Activated naive CD4-positive, alpha-beta T cell treated with anti-CD3 and anti-CD28 coated beads, Interleukin-2, amount 10 ng/mL, durations not matched to agents 7 days and 5 days (primary cell): ENCODE measurements at places on chromosomes 5 and 9.

GRCh38 chr5:102853680-102854079, 98.6 kb downstream of the PAM start:
- no peak for DNase-seq

GRCh38 chr9:92616199-92616641, 53.7 kb downstream of the IPPK start:
- DNase-seq: no peak

DNA sequence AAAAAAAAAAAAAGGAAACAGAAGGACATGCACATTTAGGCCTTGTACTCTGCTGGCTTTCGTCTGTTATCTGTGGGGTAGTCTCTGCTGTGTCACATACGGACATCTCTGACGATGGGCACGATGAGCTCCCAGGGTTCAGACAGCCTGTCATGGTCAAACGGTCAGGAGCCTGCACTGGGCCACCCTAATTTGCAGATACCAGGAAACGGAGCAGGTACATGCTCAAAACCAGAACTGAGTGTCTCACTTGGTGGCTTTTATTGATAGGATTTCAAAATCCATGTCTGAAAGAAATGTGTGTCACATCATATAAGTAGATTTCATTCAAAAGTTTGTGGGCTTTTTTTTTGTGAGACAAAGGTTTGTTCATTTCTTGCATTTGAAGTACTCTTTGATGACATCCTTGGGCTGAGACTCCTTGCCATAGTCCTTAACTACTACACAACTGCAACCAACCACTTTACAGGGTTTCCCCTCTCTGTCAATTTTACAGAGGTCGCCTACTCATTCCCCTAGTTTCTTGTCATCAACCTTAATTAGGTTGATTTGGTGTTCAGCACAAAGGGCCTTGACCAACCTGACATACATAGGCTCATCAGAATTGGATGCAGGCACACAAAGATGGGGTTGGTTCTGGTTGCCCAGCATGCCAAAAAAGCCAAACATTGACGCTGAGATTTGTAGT, 9.0 kb downstream of the CKMT2 start:
- DNase-seq: no peak

- no peak for DNase-seq
Observed at GRCh38 chr5:67263656-67264408, 67.2 kb upstream of the CD180 start.

GRCh38 chr5:129358069-129358468, 102.0 kb upstream of the ADAMTS19 start:
- no peak for DNase-seq

DNA sequence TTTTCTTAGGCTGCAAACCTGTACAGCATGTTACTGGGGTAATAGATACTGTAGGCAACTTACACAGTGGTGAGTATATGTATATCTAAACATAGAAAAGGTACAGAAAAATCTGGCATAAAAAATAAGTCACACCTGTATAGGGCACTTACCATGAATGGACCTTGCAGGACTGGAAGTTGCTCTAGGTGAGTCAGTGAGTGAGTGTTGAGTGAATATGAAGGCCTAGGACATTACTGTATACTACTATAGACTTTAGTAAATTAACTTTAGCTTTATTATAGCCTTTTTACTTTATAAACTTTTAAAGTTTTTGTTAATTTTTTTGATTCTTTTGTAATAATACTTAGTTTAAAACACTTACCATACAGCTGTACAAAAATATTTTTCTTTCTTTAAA, 51.3 kb downstream of the DENND4C start:
- DNase-seq: no peak

DNA sequence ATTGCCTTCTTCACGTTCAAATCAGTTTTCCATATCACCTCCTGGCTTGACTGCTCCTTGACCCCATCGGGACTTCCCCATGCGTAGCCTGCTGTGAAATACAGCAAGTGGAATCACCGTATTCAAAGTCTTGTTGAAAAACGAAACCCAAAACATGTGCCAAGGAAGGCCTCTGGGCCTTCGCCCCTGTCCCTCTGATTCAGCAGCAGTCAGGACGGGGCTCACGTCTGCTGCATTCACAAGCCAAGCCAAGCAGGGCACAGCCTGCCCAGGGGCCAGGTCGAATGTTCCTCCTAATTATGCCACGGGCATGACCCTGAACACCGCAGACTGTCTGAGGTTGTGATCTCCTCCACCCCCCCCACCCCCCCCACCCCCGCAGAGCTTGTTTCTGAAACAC, 960 bp upstream of the CTNND2 start:
- DNase-seq: no peak

GRCh38 chr5:96327722-96328121, 105.3 kb downstream of the PCSK1 start:
- no peak for DNase-seq

GRCh38 chr5:10797261-10797660, 36.2 kb upstream of the DAP start:
- DNase-seq: no peak

GRCh38 chr5:169778622-169779596, 141.8 kb downstream of the DOCK2 start:
- no peak for DNase-seq

GRCh38 chr5:149037817-149038216, 25.0 kb downstream of the SH3TC2 start:
- no peak for DNase-seq

GRCh38 chr9:6152788-6153187, 62.8 kb upstream of the IL33 start:
- DNase-seq: no peak

GRCh38 chr9:93644397-93645088, 68.2 kb downstream of the PHF2 start:
- peak; percentile 5 for DNase-seq

GRCh38 chr5:6757414-6757969, 44.3 kb downstream of the TENT4A start:
- DNase-seq: no peak

- no peak for DNase-seq
Observed at GRCh38 chr5:41925555-41925951, 472 bp downstream of the FBXO4 start.

DNA sequence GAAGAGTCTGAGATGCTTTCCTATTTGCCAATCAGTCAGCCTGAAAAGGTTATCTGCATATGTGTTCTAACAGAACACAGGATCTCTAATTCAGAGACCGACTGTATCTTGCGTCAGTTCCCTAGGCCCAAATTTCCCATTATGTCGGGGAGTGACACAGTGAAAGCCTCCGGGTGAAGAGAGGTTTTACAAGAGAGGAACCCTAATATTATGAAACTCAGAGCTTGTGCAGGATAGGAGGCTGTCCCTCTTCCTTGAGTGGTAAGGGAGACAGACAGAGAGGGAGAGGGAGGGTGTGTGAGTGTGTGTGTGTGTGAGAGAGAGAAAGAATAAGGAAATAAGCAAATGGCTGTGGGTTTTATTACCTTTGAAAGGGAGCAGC, 1.9 kb downstream of the CD14 start:
- DNase-seq: no peak

- no peak for DNase-seq
Observed at GRCh38 chr5:167871091-167871490, 420.4 kb upstream of the WWC1 start.

DNA sequence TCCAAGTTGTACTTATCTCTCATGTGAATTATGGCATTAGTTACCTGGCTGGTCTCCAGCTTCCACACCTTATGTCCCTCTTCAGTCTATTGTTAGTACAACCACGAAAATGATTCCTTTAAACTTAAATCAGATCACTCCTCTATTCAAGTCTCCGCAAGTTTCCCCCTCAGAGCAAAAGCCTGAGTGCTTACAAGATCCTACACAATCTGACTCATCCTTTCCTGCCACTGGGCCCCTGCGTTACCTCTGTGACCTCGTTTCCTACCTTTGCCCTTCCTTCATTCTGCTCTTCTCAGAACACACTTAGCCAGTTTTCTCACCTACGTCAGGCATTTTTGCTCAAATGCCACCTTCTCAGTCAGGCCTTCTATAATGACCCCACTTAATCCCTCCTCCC, 45.1 kb upstream of the GLIS3 start:
- DNase-seq: no peak

- DNase-seq: no peak
Observed at GRCh38 chr9:6549106-6549800, 96.3 kb downstream of the GLDC start.

- no peak for DNase-seq
Observed at GRCh38 chr5:176636426-176636825, 6.0 kb downstream of the EIF4E1B start.

GRCh38 chr5:88805151-88805784, 77.7 kb downstream of the MEF2C start:
- DNase-seq: no peak

DNA sequence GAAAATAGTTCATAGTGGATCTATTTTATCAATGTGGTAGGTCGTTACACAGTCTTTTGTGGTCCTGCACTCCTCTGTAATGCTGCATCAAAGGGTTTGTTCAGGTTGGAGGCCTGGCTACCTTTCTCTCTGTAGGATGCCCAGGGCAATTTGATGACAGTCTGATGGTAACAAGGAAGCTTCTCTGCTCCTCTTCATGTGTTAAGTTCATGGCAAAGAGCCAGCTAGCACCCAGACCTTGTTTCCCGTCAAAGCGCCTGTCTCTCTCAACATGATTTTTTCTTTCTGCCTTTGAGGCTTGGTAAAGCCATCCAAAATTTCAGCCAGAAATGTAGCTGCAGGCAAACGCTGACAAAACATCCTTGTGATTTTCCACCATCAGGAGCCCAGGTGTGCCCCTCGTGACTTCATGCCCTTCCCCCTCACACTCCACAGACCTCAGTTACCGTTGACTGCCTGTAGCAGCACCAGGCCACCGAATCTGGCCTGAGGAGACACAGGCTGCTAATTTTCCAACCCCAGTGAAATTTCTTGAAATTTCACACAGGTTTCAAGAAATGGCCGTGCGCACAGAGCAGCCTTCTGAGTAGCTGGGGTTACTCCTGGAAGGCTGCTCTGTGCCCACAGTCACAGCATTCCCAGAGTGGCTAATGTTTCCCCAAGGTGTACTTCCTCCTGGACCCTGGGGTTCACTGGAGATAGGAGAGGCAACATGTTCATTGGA, 292.7 kb downstream of the CWC27 start:
- DNase-seq: no peak

DNA sequence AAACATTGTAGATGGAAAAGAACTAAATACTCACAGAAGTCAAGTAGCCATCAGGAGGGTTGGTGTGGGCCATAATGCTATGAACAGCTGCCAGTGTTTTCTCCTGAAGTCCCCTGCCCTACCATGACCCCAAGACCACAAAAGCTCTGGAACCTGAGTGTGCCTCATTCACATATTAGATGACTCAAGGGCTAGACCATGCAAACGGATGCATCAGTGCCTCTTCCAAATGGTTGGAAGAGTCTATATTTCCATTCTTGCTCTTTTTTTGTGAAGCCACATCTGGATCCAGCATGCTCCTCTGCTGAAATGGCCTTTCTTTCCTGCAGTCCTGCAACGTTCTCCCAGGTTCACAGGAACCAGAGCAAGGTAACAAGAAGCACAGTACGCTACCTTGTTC, 136.6 kb upstream of the EPB41L4A start:
- no peak for DNase-seq

GRCh38 chr9:130276955-130277354, 11.4 kb downstream of the HMCN2 start:
- DNase-seq: no peak

GRCh38 chr9:136614372-136614922, 48.3 kb upstream of the EGFL7 start:
- no peak for DNase-seq

DNA sequence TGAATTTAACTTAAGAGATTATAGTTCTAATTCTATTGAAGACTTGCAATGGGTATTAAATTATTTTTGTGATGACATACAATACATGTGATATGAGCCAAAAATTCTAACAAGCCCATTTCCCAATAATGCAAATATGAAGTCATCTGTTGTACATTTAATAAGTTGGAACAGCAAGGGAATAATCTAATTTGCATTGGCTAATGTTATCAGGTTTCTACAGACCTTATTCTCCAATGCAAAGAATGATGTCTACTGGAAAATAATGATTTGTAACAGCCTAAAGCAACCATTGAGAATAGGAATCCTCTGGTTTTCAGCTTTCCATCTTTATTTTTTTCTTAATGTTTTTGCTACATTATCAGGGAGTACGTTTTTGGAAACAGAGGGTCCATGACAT, 89.1 kb upstream of the MINAR2 start:
- DNase-seq: no peak

DNA sequence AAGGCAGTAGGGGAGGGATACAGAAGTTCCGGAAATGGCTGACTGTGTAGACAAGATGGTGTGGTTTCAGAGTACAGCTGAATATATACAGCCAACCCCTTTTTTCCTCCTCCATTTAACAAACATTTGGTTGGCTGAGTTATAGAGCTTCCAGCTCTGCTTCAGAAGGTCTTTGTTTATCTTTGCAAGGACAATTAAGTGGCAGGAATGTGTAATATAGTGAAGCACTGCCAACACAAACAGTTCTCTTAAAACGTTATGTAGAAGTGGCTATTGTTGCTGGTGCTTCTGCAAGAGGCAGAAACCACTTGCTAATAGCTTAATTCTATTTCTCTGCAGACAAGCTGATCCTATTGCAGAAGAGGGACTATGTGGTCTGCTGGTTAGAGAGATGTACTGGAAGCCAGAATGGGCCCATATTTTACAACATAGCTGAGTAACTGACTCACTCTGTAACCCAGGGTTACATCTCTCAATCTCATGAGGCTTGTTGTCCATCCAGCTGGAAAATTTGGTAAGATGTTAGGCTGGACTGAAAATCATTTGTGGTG, 62.7 kb upstream of the OSMR start:
- DNase-seq: no peak

DNA sequence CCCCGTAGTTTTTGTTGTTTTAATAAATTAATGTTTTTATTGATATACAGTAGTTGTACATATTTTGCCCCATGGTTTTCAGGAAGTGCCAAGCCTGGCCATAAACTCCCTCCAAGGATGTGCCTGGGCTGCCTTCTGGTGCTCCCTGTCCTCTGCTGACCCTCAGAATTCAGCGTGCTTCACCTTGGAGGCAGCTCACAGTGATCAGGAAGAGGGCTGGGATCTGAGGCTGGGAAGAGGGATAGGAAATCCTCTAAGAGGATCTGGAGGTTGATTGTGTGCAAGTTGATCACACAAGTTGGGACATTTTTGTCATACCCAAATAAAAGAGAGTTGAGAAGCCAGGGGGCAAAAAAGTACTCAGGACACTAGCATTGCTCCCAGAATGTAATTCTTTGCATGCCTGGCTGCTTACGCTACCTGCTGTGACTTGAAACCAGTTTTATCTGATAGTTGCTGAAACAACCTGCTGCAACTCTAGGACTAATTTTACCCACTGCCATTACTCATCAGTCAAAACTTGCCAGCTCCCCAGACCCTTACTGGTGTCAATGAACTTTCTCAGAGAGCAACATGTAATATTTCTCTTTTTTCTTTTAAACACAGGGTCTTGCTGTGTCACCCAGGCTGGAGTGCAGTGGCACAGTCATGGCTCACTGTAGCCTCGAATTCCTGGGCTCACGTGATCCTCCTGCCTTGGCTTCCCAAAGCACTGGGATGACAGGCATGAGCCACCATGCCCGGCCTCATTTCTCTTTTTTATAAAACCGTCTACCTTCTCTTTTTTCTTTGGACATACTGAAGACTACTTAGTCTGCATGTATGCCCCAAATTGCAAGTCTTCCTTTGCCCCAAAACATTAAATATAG, 29.0 kb downstream of the PDE6A start:
- no peak for DNase-seq

- no peak for DNase-seq
Observed at GRCh38 chr5:107781451-107781850, 110.7 kb upstream of the EFNA5 start.

- DNase-seq: no peak
Observed at GRCh38 chr9:21974343-21974721, 19.9 kb downstream of the CDKN2A start.
